ENCODE measurements at places on chromosomes 11 and 22.

DNA sequence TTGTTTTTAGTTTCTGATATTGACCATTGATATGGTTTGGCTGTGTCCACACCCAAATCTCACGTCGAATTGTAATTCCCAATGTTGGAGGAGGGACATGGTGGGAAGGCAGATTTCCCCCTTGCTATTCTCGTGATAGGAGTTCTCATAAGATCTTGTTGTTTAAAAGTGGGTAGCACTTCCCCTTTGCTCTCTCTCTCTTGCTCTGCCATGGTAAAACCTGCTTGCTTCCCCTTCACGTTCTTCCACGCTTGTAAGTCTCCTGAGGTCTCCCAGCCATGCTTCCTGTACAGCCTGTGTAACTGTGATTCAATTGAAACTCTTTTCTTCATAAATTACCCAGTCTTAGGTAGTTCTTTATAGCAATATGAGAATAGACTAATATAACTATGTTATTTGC is 203.6 kb upstream of the CHORDC1 start:
- DNase-seq, result no peak

- DNase-seq, result no peak
Measured at GRCh38 chr11:72243173-72244059, 560 bp downstream of the PHOX2A start.

- DNase-seq, result no peak
Measured at GRCh38 chr11:48104568-48104924, 112.1 kb upstream of the OR4B1 start.

- DNase-seq, result no peak
Measured at GRCh38 chr11:107683061-107683460, 28.8 kb downstream of the SLN start.

DNA sequence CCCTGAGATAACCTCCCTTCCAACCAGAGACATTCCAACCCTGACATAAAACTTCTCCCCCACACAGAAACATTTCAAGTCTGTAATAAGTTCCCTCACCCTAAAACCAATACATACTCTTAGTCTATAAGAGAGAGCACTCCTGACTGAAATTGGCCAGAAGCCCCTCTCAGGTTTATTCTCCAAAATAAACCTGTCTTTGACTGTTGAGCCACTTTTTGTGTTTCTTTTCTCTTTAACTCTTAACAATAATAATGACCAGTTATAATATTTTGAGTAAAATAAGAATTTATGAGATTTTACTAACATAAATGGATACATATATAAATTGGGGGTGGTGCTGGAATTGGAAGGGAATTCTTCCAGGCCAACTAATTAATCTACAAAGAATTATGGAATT is 93.6 kb downstream of the GRM5 start:
- DNase-seq, result no peak

- no peak for DNase-seq
Measured at GRCh38 chr11:116730601-116731000, 42.2 kb downstream of the BUD13 start.

- no peak for DNase-seq
Measured at GRCh38 chr11:26045082-26045481, 286.8 kb upstream of the ANO3 start.

DNA sequence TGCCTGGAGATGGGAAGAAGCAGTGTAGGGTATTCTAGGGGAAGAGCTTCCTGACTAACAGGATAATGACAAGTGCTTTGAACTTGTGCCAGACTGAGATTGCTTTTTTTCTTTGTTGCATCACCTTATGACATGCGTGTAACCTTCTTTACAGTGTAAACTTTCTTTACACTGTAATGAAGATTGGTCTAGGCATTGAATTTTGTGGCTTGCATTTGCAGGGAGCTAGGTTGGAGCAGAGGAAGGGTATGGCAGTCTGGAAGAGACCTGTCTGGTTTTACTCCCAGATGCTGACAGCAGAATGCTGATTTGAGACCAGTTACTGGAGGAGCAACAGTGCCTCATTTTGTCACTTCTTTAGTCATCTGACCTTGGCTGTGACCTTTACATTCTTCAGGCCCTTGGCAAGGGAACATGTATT is 5.6 kb downstream of the DDB2 start:
- DNase-seq, result no peak

DNA sequence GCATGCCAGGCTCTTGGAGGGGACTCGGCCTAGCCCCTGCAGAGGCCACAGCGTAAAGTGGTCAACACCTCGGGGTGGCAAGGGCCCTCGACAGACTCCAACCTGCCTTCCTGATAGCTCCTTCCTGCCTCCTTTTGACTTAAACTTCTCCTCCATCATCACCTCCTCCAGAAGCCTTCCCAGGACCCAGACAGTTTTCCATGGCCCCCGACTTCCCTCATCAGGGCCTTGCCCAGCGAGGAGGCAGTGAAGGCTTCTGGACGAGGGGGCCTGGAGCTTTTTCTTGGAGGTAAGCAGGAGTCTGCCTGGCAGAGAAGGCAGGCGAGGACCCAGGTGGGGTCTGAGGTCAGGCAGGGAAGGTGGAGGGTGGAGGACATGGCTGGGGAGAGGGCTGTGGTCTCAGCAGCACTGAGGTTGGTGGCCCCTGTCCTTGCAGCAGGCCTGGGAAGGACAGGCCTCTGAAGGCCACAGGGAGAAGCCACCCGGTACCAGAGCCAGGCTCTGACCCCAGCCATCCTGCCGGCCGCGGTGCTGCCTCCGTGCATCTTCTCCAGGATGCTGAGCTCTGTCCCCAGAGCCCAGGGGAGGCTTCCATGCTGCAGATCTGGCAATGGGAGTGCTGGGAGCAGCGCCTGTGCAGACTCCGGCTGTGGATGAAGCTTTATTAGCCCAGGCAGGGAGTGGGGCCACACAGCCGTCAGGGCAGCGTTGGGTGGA is 81.4 kb downstream of the WNT7B start:
- no peak for DNase-seq

GRCh38 chr11:42526426-42526825 is 785.4 kb upstream of the API5 start:
- peak; percentile 3 for DNase-seq

DNA sequence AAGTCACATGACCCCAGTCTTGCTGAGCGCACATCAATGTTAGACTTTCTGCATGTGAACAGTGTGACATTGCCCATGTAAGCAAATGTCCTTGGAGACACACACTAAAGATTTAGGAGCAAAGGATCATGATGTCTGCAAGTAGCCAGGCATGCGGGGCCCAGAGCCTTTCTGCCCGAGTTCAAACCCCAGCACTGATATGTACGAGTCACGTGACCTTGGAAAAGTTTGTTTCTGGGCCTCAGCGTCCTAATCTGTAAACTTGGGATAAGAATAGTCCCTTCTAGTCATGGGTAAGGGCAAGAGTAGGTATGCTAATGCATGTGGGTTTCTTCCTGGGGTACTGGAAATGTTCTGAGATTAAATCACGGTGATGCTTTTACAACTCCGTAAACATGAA is 16.8 kb upstream of the PGA3 start:
- DNase-seq, result no peak

DNA sequence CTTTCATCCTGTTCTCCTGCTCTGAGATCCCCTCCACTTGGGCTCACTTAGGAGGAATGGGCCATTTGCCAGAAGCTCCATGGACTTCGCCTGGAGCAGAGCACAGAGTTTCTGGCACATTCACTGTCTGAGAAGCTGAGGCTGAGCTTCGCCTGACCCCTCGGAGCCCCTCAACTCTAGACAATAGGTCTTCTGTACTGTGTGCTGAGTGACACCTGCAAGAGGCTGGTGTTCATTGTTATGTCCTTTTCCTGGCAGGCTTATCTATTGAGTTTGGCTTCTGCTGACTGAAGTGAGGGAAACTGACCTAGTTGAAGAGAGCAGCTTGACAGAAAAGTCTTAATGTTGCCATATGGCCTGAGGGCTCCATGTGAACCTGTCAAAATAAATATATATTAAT is 124.3 kb downstream of the EHF start:
- DNase-seq, result no peak

GRCh38 chr11:132455044-132455443 is 1077.3 kb downstream of the OPCML start:
- DNase-seq, result no peak

DNA sequence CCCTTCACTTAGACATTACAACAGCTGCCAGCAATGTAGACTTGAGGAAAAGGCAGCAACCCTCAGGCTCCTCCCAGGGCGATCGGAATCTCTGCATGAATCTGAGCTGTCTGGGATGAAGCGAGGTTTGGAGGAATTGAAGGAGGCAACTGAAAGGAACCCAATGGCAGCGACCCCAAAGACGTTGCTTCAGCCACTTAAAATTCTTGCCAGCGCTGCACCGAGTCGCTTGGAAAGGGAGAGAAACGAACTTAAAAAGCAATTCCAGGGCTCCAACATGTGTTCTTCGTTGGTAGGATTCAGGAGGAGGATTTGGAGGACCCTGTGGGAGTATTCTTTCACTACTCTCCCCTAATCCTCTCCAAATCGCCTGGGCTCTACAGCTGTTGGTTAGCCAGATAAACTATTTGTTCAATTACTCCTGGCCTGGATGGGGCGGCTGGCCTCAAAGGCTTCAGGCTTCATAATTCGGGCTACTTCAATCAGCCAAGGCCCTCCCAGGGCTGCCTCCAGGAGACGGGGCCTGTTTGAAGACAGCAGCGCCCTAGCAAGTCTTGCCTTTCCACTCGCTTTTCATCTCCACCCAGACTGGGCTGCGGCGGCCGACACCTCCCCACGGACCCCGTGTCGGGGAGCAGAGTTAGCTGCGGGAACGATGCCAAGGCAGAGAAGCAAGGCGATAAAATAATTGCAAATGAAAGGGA is 72.4 kb upstream of the TMEM45B start:
- peak; percentile 83 for DNase-seq

DNA sequence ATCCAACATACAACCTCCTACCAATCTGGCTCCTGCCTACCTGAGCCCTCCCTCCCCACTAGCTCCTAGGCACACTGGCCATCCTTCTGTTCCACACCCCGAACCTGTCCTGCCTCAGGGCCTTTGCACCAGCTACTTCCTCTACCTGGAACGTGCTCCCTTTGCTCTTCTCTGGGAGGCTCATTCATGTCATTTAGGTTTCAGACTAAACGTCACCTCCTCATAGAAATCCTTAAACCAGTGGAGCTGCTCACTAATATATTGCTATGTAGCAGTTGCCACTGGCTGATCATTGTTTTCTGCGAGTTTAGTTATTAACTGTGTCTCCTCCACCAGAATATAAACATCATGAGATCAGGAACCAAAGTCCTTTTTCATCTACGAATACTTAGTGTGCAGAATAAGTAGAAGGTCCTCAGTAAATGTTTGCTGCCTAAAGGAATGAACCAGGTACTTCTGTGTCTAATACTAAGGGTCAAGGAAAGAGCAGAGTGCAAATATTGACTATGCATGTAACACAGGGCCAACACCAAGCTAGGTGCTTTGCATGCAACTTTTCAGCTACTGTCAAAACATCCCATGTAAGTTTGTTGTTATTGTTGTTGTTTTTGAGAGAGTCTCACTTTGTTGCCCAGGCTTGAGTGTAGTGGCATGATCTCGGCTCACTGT is 277.6 kb upstream of the SYN3 start:
- DNase-seq, result no peak

DNA sequence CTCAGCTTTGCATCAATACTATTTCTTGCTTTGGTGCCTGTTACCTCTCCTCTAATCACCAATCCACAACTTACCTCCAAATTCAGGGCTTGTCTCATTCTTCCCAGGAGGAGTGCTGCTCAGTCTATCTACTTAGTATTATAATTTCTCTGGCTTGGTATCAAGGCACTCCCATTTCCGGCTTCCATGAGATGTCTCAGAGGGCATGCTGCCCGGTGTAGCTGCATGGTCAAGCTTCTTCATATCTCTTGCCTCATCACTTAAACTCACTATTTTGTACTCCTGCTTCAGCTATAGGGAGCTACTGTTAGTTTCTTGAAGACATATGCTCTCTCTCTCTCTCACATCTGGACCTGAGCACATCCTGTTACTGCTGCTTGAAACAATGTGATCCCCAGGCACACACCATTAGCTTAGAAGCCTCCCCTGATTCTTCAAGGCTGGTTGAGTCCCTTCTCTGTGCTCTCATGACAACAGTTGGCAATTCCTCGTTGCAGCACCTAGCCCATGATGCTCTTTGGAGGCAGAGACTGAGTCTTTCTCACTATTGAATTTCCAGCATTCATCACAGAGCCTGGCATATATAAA is 182.8 kb upstream of the SYN3 start:
- DNase-seq, result no peak

- DNase-seq, result no peak
Measured at GRCh38 chr11:107263844-107264563, 193.6 kb downstream of the CWF19L2 start.

GRCh38 chr11:31236143-31236542 is 133.4 kb downstream of the DCDC1 start:
- no peak for DNase-seq

GRCh38 chr22:45998638-45999378 is 21.8 kb upstream of the WNT7B start:
- DNase-seq, result no peak

DNA sequence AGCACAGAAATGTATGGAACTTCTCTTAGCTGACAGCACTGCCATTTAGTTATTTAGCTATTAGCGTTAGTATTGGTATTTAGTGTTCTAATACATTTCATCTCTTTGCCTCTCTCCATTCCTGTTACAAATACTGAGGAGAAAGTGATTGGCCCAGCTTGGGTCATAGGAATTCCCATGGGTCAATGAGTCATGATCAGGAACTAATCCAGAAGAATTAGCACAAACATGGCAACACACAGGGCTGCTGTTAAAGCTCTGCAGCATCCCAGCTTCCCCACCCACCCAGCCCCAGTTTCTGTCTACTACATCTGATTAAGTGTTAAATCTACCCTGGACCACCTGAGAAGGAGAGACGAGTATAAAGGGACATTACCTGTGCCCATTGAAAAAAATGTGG is 36.1 kb downstream of the PDGFD start:
- DNase-seq, result peak; percentile 52

GRCh38 chr11:107859459-107860239 is 1.1 kb upstream of the SLC35F2 start:
- no peak for DNase-seq

DNA sequence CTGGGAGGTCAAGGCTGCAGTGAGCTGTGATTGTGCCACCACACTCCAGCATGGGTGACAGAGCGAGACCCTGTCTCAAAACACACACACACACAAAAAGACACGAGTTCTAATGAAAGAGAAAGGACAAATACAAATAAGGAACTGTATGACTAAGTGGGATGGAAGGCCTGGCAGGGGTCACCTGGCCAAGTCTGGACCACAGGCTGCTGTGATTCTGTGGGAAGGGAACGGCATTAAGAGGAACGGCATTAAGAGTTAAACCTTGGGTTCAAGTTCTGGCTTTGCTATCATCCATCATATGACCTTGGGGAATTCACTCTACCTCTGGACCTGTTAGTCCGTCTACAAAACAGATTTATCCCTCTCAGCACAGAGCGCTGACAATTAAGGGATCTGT is 47.7 kb downstream of the LRFN4 start:
- DNase-seq, result no peak
